Amygdala (tissue), 56 donors: ENCODE measurements at places on chromosomes 4 and X.

DNA sequence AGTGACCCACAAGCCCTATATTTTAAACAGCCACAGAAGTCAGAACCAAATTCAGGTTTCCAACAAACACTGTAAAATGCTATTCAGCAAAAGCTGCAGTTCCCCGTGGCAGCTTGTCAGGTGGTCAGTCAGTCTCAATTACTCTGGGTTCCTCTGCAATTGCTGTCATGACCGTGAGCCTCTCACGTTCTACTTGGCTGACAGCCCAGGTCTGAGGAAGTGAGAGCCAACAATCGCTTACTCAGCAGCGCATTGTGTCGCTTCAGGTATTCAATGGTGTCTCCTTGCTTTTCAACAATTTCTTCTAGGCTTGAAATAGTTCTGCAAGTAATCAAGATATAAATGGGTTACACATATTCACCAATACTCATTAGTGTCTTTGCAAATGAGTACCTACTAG lies 25.8 kb downstream of the TRIM75 start:
- DNase-seq, result no peak

- DNase-seq, result no peak
Observed at GRCh38 chrX:85882601-85883000, 164.8 kb downstream of the CHM start.

- no peak for DNase-seq
Observed at GRCh38 chrX:25663701-25664100, 474.4 kb upstream of the MAGEB18 start.

- DNase-seq, result no peak
Observed at GRCh38 chr4:107265859-107266258, 229.7 kb upstream of the DKK2 start.

- no peak for DNase-seq
Observed at GRCh38 chr4:185825737-185826136, 13.7 kb upstream of the SORBS2 start.

- no peak for DNase-seq
Observed at GRCh38 chr4:828641-829271, 2.8 kb upstream of the CPLX1 start.

GRCh38 chrX:63186137-63186536 lies 165.0 kb downstream of the SPIN4 start:
- no peak for DNase-seq

- no peak for DNase-seq
Observed at GRCh38 chrX:37468124-37468739, 103.2 kb upstream of the LANCL3 start.
